CD4-positive, alpha-beta memory T cell (primary cell): ENCODE measurements at places on chromosomes 1 and 21. TPM values are rescaled to one million over a fixed set of nuclear protein-coding genes. Genes with fewer than 3 reads are reported as not detected.
A peak's percentile ranks its signal among the peaks of the same experiment; 100 is the strongest.

DNA sequence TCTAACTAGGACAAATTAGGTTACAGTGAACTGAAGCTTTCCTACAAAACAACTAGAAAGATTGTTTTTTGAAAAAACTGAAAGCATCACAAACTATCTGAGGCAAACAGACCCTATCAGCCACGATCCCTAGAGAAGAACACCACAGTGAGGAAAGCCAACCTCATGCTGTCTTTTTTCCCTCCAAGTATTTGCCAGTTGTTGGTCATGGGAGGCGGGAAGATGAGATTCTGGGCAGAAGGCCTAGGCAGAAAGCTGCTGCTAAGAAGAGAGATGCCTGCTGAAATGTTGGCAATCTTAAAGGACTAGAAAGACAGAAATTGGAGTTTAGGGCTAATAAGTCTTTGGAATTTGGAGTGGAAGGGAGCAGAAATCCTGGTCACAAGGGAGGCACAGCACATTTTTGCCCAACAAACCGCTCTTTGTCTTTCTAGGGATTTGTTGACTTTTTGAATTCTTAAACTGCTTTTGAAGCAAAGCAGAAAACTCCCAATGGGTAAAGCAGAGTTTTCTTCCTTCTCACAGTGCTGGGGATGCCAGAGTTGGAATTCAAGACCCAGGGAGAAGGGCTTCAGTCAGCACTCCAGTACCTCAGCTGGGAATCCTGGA is 83.9 kb downstream of the MT1HL1 start:
- H3K27me3 ChIP-seq, result no peaks in the 10 kb centered on the region
- H3K4me1 ChIP-seq, result no peaks in the 10 kb centered on the region
- H3K27ac ChIP-seq, result no peak overlapping the region
- DNase-seq, result no peak

GRCh38 chr1:78101514-78101913 is 55.7 kb downstream of the GIPC2 start:
- no peaks in the 10 kb centered on the region for H3K27me3 ChIP-seq
- H3K4me3 ChIP-seq, result no peak overlapping the region
- no peaks in the 10 kb centered on the region for H3K36me3 ChIP-seq
- no peak for DNase-seq

GRCh38 chr1:86435327-86435726 is 11.4 kb downstream of the CLCA2 start:
- H3K27me3 ChIP-seq, result no peaks in the 10 kb centered on the region
- H3K4me1 ChIP-seq, result no peaks in the 10 kb centered on the region
- no peak overlapping the region for H3K27ac ChIP-seq
- no peak for DNase-seq
- H3K4me3 ChIP-seq, result no peak overlapping the region
- no peaks in the 10 kb centered on the region for H3K36me3 ChIP-seq

- no peaks in the 10 kb centered on the region for H3K27me3 ChIP-seq
- peak within 1 kb of the TSS; percentile 18 for H3K4me3 ChIP-seq
- no peaks in the 10 kb centered on the region for H3K36me3 ChIP-seq
- peaks cover 44% of the 10 kb centered on the region for H3K4me1 ChIP-seq
These were observed at the start of gene ADARB1 for GRCh38 chr21:45074048-45074817. TSS of gene ADARB1 (plus strand) at chr21:45074580. CDS start at chr21:45171657, 97,077 bp downstream.

GRCh38 chr1:64685765-64686341 is 59.0 kb upstream of the RAVER2 start:
- no peaks in the 10 kb centered on the region for H3K36me3 ChIP-seq
- H3K4me1 ChIP-seq, result no peaks in the 10 kb centered on the region
- DNase-seq, result no peak
- H3K4me3 ChIP-seq, result no peak overlapping the region
- H3K27me3 ChIP-seq, result no peaks in the 10 kb centered on the region
- no peak overlapping the region for H3K27ac ChIP-seq

GRCh38 chr1:167573035-167573434 is 19.5 kb upstream of the CREG1 start:
- no peaks in the 10 kb centered on the region for H3K36me3 ChIP-seq
- H3K27ac ChIP-seq, result no peak overlapping the region
- H3K4me3 ChIP-seq, result no peak overlapping the region
- H3K4me1 ChIP-seq, result no peaks in the 10 kb centered on the region
- no peak for DNase-seq

DNA sequence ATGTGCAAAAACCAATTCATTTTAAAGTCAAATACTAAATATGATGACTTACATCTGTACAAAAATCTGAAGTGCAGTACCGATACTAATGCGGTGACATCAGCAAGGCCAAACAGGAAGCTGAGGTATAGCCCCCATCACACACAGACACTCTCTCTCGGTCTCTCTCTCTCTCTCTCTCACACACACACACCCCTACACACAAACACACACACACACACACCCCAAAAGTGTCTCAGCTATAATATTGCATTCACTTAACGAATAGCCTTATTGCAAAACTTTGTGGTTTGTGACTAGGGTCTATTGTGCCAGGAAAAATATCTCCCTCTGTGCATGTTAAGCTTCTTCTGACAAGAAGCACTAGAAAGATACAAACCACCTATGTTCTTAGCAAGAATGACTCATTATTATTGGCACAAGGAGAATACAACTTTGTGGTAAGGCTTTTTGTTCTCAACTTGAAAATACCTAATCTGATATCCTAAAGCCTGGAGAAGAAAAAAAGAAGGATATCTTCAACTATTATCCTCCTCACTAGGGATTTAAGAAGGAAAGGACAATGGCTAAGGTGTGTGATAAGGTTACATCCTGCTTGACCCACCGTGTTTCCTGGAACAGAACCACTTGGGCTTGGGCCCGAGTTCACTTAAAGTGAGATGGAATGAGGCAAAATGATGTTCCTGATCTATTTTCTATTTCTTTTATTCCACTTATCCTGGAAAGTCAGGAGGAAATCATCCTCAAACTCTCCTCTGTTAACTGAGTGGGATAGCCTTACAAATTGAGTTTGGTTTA is 107.1 kb downstream of the NIBAN1 start:
- H3K4me1 ChIP-seq, result peaks cover 33% of the 10 kb centered on the region
- no peak overlapping the region for H3K4me3 ChIP-seq
- no peaks in the 10 kb centered on the region for H3K27me3 ChIP-seq
- H3K36me3 ChIP-seq, result no peaks in the 10 kb centered on the region

DNA sequence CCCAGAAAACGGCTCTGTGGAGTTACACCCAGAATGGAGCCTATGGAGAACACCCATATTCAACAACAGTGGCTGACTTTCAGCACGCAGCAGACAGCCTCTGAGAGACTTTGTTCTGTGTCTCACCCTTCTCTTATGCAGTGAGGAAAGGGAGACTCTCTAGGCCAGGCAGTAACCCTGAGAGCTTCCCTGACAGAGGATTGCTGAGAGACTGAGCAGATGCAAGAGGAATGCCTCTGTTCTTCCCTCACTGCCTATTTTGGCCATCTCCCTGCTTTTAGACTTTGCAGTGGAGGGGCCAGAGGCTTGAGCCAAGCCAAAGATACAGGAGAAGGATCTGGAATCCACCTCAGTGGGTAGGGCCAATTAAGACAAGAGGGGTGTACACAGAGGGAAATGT is 41.8 kb upstream of the SLC16A1 start:
- H3K4me1 ChIP-seq, result no peaks in the 10 kb centered on the region
- DNase-seq, result no peak
- H3K36me3 ChIP-seq, result no peaks in the 10 kb centered on the region
- H3K4me3 ChIP-seq, result no peak overlapping the region

DNA sequence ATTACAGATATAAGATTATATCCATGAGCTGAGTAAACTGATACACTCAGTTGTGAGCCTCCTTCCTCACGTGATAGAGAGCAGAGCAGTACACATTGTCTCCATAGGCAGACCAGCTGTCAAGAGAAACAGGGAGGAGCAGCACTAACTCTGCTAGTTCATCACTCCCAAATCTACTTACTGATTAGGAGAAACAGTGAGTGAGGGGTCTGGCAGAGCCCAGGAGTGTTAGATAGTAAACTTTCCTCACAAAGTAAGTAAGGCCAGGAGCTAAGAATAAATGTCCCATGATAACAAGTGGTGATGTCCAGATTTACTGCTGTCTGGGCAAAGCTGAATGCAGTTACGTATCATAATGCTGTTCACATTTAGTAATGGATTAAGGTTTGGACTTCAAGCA is 168.6 kb upstream of the KCNK2 start:
- no peak for DNase-seq
- H3K4me3 ChIP-seq, result no peak overlapping the region
- H3K36me3 ChIP-seq, result no peaks in the 10 kb centered on the region
- no peak overlapping the region for H3K27ac ChIP-seq

DNA sequence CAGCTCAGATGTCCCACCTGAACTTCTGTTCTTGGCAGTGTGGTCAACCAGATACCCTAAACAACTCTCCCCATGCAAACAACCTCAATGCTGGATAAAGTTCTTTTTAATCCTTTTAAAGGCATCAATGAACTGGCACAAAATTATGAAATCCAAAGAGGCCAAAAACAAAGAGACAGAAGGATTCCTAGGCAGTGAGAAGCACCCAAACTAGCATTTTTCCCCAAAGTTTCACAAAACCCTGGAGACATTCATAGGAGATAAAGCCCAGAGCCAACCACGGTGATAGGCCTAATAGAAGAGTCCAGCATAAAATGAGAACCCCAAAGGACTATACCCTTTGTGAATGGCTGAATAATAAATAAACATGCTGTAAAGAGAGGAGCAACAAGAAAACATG is 50.7 kb downstream of the MATN1 start:
- H3K27me3 ChIP-seq, result no peaks in the 10 kb centered on the region
- H3K36me3 ChIP-seq, result no peaks in the 10 kb centered on the region
- DNase-seq, result no peak
- H3K4me3 ChIP-seq, result no peak overlapping the region
- H3K27ac ChIP-seq, result no peak overlapping the region
- no peaks in the 10 kb centered on the region for H3K4me1 ChIP-seq

DNA sequence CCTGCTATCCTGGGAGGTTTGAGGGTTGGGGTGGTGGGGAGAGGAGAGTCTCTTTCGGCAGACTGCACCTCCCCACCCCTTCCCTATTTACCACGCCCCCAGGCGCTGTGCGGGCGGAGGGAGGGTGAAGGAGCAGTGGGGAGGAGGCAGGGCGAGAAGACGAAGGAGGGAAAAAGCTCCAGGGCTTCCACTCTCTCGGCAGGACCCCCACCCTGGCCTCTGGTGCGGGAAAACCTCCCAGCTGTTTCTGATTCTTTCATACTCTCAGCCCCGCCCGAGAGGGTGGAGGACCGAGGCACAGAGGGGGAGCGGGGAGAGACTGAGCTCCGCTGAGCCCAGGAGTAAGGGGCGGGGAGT is 866 bp upstream of the WNT2B start:
- peak overlapping the region; percentile 67 for H3K4me3 ChIP-seq
- H3K27ac ChIP-seq, result no peak overlapping the region
- no peaks in the 10 kb centered on the region for H3K36me3 ChIP-seq
- DNase-seq, result peak; percentile 9
- H3K4me1 ChIP-seq, result peaks cover 13% of the 10 kb centered on the region
- H3K27me3 ChIP-seq, result peaks cover 12% of the 10 kb centered on the region

DNA sequence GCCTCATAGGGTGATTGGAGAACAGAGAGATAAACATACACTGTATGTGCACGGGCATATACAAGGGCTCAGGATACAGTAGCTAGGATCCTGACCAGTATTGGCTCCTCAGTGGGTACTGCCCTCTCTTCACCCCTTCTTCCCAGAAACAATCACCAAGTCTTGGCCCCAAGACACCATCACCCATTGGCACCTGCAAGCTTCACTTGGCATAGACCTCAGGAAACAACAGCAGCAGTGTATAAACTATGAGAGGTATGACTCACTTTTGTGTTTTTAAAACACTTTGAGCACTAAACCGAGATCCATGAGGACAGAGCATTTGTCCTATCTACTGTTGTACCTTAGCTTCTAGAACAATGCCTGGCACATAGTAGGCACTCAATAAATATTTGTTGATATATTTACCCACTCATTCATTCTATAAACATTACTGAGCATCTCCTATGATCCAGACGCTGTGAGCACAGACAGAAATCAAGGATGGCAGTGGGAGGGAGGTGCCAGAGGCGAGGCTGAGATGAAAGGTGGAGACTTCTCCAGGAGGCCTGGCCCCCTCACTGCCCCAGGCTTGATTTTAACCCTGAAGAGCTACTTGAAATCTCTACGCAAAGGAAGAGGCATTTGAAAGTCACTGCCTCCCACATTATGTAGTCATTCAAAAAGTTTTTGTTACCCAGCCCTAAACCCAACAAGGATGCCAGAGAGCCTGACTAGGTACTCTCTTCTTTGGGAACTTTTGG is 95.2 kb downstream of the CAMK2N1 start:
- H3K4me1 ChIP-seq, result no peaks in the 10 kb centered on the region
- no peak overlapping the region for H3K4me3 ChIP-seq
- DNase-seq, result no peak
- no peak overlapping the region for H3K27ac ChIP-seq

- H3K36me3 ChIP-seq, result no peaks in the 10 kb centered on the region
- H3K4me1 ChIP-seq, result no peaks in the 10 kb centered on the region
- no peak overlapping the region for H3K27ac ChIP-seq
- no peaks in the 10 kb centered on the region for H3K27me3 ChIP-seq
- H3K4me3 ChIP-seq, result no peak overlapping the region
- DNase-seq, result no peak
These were observed 9.0 kb upstream of the PTGFRN start for GRCh38 chr1:116900471-116901365.

DNA sequence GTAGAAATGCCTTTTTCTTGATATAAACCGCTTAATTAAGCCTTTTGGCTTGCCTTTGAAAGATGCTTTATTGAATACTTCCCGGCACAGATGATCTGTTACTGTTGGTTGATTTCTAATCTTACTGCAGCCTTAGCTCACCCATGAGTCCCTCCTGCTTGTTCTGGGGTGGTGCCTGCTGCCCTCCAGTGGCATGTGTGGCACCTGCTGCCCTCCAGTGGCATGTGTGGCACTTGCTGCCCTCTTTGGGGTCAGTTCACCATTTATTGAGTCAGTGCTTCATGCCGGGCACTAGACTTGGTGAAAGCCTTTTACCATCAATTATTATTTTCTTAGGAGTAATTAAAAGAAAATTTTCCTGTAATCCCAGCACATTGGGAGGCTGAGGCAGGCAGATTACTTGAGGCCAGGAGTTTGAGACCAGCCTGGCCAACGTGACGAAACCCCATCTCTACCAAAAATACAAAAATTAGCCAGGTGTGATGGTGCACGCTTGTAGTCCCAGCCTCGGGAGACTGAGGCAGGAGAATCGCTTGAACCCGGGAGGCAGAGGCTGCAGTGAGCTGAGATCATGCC is 54.3 kb downstream of the ADARB1 start:
- peak; percentile 75 for DNase-seq
- H3K4me3 ChIP-seq, result no peak overlapping the region
- no peaks in the 10 kb centered on the region for H3K36me3 ChIP-seq
- no peak overlapping the region for H3K27ac ChIP-seq
- H3K27me3 ChIP-seq, result no peaks in the 10 kb centered on the region

GRCh38 chr1:183487674-183488442 is 15.6 kb downstream of the SMG7 start:
- no peak overlapping the region for H3K27ac ChIP-seq
- no peak overlapping the region for H3K4me3 ChIP-seq
- no peaks in the 10 kb centered on the region for H3K36me3 ChIP-seq
- peaks cover 50% of the 10 kb centered on the region for H3K4me1 ChIP-seq
- no peak for DNase-seq

- H3K27me3 ChIP-seq, result no peaks in the 10 kb centered on the region
- H3K4me3 ChIP-seq, result no peak overlapping the region
- DNase-seq, result peak; percentile 45
- H3K4me1 ChIP-seq, result peaks cover 6% of the 10 kb centered on the region
- no peak overlapping the region for H3K27ac ChIP-seq
These were observed 5.2 kb upstream of the ERRFI1 start for GRCh38 chr1:8031176-8031785.

Gene LGR6
- total RNA-seq, result not detected

Gene FBXO28
- 36.4 TPM for total RNA-seq

Gene OR2T10
- not detected for total RNA-seq

Gene DISC1
- 18.0 TPM for total RNA-seq

Gene COQ8A
- total RNA-seq, result 69.2 TPM

Gene UQCRH
- 128 TPM for total RNA-seq

Gene SYDE2
- 5.0 TPM for total RNA-seq

Gene NPL
- total RNA-seq, result 9.6 TPM

Gene S100A10
- total RNA-seq, result 231 TPM
